ENCODE measurements at places on chromosomes 5 and 9.

GRCh38 chr5:61320860-61321259 is 11.2 kb upstream of the ZSWIM6 start:
- DNase-seq, result no peak

- no peak for DNase-seq
Measured at GRCh38 chr9:115989831-115990230, 163.8 kb upstream of the PAPPA start.

DNA sequence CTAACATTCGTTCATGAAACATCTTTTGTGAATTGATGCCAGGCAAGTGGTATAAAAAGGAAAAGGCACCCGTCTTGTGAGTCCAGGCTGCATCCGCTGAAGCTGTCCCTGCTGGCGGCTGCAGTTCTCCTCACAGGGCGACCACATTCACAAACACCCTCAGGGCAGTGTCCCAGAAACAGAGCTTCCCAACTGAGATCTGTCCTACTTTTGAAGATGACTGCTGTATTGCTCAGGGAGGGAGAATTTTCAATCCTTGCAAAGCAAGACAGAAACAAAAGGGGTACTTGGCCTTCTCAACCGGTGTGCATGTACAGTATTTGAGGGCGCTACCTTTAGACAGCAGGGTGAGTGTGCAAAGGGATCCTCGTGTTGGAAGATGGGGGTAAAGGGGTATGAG is 316.1 kb downstream of the GADD45G start:
- DNase-seq, result no peak

GRCh38 chr5:115375893-115376292 is 79.4 kb upstream of the CCDC112 start:
- no peak for DNase-seq

GRCh38 chr5:127275641-127276193 is 14.9 kb upstream of the MEGF10 start:
- DNase-seq, result no peak

GRCh38 chr5:59321642-59322041 is 571.9 kb downstream of the PDE4D start:
- no peak for DNase-seq

DNA sequence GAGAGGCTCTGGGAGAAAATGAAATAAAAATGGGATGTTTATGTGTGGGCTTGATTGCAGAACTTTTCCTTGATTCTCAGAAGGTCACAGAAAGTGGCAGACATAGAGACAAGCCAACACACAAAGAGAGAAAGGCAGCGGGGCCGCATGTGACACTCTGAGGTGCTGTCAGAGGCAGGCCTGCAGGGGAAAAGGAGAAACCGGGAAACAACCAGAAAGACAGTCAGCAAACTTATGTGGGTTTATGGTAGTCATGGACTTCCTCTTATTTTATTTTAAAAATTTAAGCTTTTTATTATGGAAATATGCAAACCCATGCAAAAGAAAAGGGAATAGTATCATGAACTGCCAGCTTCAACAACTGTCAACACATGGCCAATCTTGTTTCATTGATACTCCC is 16.3 kb upstream of the IGFBPL1 start:
- no peak for DNase-seq

DNA sequence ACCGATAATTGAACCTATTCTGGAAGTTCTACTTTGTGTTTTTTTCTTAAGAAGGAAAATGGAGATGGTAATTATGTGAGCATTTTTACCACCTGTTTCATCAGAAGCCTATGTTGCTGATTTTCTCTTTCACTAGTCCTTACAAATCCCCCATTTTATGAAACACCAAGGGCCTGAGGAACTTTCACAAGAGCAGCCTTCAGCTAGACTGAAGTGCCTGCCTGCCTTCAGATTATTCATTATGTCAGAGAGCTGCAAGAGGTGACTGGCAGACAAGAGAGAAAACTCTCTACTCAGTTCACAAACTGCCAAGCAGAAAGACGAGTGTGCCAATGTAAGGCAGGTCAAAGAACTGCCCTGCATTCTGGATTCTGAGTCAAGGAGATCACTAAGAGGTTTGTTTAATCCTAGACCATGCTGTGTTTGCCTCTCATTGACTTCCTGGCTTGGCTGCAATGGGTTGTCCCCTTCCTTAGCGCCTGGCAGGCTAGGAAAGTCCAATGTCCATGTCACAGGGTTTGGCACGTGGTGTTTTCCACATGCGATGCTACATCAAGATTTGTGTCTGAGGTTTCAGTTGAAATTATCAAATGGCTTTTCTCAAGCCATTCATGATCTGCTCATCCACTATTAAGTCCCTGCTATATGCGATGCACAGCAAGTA is 143.3 kb downstream of the CDC42SE2 start:
- DNase-seq, result no peak

DNA sequence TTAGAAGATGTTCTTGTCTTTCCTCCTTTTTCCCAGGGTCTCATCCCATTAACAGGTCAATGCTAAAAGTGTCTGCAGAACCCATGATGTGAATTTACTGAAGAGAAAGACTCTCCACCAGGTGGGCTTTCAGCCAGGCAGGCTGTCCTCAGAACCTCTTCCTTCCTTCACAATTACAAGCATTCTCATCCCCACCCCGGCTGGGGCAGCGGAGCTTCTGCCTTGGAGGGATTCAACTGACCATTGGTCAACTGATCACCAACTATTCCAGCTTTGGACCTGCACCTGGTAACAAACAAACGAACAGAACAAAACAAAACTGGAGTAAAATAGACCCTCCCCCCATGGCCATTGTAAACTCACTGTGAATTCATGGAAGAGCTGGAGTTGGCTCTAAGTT is 12.6 kb downstream of the IL9 start:
- no peak for DNase-seq

DNA sequence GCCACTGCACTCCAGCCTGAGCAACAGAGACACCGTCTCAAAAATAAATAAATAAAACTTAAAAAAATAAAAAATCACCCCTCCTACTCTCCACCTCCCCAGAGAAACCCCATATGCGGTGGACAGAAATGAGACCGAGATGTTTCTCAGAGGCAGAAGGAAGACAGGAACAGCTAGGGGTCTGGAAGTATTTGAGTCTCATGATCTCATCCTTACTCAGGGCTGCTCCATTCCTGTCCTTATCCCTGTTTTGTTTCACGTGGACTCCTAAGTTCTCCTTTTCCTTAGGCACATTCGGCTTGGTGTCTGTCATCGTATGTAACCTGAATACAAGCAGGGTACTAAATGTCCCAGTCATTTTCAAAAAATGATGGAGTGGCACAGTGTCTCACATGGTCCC is 76.1 kb downstream of the C9orf50 start:
- no peak for DNase-seq

- no peak for DNase-seq
Measured at GRCh38 chr9:1453636-1454035, 403.5 kb downstream of the DMRT2 start.

DNA sequence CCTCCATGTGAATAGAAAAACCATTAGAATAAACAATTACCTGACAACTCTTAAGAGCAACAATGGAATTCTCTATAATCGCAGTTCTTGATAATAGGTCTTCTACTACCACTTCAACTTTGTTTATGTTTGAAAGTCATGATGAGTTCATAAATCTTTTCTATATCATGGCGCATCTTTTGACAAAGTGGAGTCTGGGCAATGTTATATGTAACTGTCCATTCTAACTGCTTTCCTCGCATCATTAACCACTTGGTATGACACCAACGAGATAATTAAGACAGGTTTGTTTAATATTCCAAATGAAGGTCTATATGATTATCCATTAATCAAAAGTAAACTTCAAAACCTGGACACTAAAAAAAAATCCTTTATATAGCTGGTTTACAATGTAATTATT is 272.0 kb downstream of the DENND1A start:
- no peak for DNase-seq

- DNase-seq, result no peak
Measured at GRCh38 chr5:87433945-87434344, 21.2 kb upstream of the CCNH start.

- DNase-seq, result no peak
Measured at GRCh38 chr5:102931085-102931725, 176.1 kb downstream of the PAM start.

GRCh38 chr5:39587675-39588074 is 162.9 kb upstream of the DAB2 start:
- no peak for DNase-seq

DNA sequence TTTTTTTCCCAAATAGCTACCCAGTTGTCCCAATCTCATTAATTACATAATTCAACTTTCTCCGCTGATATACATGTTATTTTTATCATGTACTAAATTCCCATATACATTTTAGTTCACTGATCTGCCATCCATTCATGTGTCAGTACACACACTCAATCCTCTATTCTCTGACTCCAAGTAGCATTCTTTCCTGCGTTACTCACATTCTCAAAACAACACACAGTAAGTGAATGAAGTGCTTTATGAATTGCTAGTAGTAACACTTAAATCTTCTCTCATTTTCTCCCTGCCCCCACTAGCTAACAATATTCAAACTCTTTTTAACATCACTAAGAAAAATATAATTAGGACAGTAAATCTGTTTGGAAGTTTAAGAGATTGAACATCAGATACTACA is 8.9 kb downstream of the ZNF366 start:
- no peak for DNase-seq

GRCh38 chr9:19431361-19432171 is 22.8 kb downstream of the ACER2 start:
- DNase-seq, result no peak

GRCh38 chr9:27471366-27471765 is 52.7 kb upstream of the IFNK start:
- no peak for DNase-seq

- DNase-seq, result no peak
Measured at GRCh38 chr5:16886366-16886736, 49.7 kb downstream of the MYO10 start.

DNA sequence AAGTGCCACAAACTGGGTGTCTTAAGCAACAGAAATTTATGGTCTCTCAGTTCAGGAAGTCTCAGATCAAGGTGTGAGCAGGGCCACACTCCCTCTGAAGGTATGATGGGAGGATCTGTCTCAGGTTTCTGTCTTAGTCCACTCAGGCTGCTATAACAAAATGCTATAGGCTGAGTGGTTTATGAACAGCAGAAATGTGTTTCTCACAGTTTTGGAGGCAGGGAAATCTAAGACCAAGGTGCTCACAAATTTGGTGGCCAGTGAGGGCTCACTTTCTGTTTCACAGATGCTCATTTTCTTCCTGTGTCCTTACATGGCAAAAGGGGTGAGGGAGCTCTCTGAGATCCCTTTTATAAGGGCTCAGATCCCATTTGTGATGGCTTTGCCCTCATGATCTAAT is 281.4 kb downstream of the CWC27 start:
- DNase-seq, result no peak

All from activated naive CD4-positive, alpha-beta T cell (primary cell).